RPMI7951 (cell line): ENCODE measurements at places on chromosomes 16 and 17.

DNA sequence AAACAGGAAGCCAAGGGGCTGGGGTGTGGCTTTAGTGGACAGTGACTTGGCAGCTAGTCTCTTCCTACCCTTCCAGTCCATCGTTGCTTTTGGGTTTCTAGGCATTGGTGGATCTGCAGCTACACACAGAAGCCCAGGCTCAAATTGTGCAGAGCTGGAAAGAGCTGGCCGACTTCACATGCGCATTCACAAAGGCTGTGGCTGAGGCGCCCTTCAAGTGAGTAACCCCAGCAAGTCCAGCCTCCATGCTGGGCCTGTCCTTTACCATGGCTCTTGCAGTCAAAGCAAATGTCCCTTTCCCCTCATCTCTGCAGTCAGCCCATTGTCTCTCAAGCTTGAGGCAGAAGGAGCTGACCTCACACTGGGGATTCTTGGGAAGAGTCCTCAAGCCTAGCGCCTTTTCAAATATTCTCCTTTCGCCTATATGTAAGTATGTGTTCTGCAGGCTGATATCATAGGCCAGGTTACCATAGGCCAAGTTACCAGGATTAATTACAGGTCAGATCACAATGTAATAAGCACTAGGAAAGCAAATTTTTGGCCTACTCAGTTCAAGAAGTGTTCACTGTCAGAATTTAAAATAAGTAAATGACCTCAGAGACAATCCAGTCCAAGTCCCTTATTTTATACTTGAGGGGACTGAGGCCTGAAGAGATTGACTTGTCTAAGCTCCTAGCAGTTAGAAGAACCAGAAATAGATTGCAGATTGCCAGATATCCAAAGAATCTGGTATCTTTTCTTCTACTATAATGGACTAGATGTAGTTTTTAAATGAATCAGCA is 6.5 kb downstream of the EME1 start:
- DNase-seq: no peak

DNA sequence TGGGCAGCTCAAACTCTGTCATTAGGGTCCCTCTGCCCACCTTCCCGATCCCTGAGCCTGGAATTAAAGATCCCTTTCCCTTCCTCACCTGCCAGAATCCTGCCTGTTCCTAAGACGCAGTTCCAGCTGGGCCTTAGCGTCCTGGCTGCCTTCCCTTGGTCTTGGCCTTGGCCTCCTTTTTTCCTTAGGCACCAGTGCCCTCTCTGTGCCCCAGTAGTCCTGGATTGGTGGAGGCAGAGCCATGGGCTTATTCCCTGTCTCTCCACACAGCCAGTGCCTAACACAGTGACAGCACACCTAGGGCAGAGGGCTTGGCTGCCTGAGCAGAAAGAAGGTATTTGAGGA is 3.5 kb downstream of the TMEM132E start:
- DNase-seq: no peak

- DNase-seq: no peak
Observed at GRCh38 chr16:3727806-3728381, 10.6 kb upstream of the TRAP1 start.

DNA sequence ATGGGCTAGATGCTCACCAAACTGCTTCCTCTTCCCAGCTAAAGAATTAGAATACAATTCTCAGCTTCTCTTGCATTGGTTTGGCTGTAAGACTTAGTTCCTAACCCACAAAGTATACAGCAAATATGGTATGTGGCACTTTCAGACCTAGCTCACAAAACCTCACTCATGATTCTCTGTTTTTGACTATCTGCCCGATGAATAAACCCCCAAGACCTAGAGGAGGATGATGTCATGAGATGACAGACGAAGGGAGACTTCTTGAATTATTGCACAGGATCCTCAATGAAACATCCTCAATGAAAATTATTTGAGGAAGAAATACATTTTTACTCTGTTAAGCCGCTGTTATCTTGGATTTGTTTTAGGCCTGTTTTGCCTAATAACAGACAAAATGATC is 14.3 kb downstream of the CNOT1 start:
- peak; percentile 43 for DNase-seq

- no peak for DNase-seq
Observed at GRCh38 chr16:81636298-81636993, 142.6 kb upstream of the PLCG2 start.

DNA sequence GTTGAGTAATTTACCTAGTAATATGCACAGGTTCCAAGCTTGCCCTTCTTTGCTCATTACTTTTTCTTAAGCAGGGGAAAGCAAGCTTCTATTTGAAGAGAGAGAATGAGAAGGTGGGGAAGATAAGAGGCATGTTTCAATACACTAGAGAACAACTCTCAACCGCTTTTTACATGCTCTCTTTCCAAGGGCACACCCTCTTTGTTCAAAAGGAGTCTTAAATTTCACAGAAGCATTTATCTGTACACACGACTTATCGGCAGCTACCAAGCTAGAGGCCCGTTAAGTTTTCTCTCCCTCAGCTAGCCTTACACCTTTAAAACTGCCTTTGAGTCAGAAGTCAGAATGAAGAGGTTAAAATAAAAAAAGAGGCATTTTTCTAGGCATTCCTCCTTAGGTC is 79.6 kb downstream of the STH start:
- no peak for DNase-seq

- no peak for DNase-seq
Observed at GRCh38 chr16:49465661-49466528, 92.3 kb downstream of the C16orf78 start.

DNA sequence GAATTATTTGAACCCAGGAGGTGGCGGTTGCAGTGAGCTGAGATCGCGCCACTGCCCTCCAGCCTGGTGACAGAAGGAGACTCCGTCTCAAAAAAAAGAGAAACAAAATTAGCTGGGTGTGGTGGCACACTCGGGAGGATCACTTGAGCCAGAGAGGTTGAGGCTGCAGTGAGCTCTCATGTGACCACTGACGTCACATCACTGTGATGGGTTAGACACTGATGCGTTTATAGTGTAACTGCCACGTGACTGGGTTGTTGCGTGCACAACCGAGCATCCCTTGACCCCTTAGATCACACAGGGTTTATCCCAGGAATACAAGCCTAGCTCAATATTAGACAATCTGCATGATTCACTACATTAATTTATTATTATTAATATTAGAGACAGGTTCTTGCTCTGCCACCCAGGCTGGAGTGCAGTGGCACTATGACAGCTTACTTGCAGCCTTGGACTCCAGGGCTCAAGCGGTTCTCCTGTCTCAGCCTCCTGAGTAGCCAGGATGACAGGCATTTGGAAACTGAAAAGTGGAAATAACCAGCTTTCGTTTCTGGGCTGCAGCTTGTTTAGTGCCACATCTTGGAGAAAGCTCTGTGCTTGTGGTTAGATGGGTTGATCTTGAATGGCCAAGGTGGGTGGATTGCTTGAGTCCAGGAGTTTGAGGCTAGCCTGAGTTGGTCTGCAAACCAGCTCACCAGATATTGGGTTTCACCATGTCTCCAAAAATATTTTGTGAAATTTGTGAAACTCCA is 26.4 kb upstream of the ABR start:
- DNase-seq: no peak

DNA sequence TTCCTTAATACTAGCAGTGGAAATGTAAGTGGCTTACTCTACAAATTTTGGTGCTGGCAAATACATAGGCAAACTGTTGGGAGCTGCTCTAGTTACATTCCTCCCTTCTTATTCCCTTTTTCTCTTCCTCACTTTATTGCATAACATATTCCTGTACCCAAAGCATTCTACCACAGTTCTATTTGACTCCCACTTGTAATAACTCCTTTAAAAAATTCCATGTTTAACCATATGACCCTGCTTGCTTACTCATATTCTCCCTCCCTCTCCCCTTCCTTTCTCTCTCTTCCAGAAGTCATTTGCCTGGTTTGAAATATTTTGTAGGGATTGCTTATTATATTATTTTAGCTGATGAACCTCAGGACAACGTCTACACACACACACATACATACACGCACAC is 22.7 kb downstream of the NQO1 start:
- no peak for DNase-seq

GRCh38 chr17:38510421-38511149 is 82.3 kb downstream of the ARHGAP23 start:
- no peak for DNase-seq

DNA sequence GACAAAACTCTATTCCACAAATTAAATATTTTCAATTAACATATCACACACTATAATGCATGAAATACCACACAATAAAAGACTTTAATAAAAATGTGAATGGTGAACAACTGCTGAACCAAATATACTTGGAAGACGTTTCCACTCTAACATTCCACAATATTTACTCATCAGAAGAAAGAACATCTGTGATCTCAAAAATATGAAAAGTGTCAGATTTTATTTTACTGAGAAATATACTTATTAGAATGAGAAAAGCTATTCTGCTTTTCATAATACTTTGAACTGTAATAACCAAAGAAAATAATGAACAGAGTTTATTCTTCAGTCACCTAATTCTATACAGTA is 181.8 kb upstream of the AXIN2 start:
- DNase-seq: no peak

- DNase-seq: peak; percentile 33
Observed at GRCh38 chr17:77555741-77556291, 402.7 kb upstream of the TNRC6C start.

DNA sequence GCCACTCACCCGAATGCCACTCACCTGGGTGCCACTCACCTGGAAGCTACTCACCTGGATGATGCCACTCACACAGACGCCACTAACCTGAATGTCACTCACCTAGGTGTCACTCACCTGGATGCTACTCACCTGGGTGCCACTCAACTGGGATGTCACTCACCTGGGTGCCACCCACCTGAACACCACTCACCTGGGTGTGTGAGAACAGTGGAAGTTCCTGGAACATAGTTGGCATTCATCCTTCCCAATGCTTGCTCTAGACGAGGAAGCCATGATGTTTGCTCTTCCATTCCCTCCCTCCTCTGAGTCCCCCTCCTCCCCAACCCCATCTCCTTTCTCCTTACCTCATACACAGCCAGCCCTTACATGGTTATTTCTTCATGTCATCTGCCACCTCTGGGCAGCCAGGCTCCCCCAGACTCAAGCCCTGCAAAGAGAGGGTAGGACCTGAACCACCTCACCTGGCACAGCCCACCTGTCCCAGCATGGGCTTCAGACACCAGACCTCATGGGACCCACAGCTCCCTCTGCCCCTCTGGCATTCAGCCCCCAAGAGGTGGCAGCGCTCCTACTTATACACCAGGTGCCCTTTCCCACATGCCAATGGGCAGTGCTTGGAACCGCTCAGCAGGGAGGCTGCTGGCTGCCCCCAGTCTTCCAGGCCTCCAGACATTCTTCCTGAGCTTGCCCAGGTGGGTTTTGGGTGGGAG is 171.8 kb upstream of the FOXF1 start:
- no peak for DNase-seq

DNA sequence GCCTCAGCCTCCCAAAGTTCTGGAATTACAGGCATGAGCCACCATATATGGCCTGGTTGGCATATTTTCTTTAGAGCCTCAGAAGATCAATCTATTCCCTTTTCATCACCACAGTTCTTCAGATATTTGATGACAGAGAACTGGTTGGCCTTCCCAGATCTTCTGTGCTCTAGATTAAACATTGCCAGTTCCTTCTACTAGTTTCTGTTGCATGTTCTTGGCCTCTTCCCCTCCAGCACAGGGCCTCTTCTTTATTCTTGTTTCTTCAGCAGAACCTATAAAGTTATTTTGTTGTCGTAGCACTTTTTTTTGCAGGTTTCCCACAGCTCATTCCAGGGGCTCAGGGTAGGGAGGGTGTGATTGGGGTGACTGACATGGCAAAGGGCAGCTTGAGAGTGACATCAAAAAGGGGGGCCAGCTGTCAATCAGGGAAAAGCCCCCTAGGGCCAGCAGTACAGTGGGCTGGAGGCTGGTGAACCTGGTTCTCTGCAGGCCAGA is 9.3 kb downstream of the CHD9 start:
- DNase-seq: no peak

DNA sequence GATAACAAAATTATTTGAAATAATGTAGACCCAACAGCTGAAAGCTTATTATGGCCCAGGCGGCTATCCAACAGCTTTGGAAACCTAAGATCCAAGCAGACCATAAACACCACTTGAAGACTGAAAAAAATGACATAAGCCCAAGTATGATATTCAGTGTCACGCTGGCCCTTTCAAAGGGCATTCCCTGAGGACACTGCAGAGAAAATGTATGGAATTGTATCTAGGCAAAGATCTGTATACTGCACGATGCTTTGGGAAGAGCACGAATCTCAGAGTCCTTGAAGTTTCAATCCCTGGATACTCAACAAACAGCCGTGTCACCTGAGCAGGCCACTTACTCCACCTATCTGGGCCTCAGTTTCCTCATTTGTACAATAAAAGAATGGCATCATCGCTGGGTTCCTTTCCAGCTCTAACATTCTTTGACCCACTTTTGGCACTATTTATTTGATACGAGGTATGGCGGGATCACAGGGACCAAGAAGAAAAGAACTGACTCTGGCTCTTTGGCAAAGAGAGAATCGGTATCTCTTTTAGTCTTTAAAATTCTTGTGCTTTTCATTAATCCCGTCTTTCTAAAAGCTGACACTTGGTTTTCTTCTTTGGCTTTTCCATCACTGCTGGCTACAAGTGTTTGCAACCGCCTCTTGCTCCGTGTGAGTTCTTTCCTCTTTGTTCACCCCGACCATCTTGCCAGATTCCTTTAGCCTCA is 1.2 kb downstream of the STAT5B start:
- no peak for DNase-seq

GRCh38 chr16:25066426-25066746 is 45.2 kb upstream of the LCMT1 start:
- DNase-seq: no peak

DNA sequence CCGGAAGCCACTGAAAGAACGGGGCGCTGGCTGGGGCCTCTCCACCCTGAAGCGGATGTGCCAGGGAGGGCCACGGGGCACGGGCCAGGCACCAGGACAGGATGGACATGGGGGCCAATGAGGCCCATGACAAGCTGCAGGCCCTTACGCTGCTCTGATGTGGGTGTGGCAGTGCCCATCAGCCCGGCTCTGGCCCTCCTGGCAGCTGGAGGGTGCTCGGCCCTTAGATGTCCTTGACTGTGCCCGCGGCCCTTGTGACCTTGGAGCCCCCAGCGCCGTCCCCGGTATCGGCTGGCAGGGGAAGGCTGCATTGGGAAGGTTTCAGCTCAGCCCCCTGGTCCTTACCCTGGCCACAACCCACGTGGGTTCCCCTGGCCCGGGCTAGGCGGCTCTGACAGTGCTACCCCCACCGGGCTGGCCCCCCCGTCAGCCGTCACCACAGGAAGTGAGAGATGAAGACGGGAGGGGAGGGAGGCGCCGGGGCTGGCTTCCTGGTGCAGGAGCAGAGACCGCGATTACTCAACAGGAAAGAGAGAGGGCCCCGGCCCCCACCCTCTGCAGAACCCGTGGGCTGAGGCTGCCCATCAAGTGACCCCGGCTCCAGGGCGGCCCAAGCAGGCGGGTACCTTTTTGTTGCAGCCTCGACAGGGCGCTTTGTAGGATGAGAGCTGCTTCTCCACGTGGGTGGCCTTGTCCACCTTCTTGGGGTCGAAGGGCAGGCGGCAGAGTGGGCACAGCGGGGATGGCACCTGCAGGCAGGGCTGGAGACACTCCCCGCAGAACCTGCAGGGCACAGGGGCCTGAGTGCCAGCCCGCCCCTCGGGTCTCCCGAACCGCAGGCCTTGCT is 5.3 kb downstream of the RNF166 start:
- peak; percentile 89 for DNase-seq
